ENCODE measurements at places on chromosomes 11 and 22.

GRCh38 chr11:17513853-17514252 is 30.4 kb downstream of the USH1C start:
- no peak for DNase-seq

DNA sequence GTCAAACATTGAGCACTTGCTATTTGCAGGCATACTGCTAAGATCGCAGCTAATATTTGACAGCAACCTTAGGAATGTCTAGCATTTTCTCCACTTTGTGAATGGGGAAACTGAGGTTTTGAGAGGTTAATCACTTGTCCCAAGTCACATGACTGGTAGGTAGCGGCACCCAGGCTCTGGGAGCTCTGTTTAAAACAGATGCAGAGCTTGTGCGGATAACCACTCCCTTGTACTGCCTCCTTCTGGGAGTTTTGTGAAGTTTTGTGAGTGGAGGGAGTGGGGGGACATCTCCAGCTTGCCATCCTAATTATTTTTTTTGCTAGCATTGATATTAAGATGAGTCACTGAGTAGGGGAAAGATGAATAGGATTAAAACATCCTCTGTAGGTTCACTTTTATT is 134.7 kb downstream of the GRIK4 start:
- no peak for DNase-seq

DNA sequence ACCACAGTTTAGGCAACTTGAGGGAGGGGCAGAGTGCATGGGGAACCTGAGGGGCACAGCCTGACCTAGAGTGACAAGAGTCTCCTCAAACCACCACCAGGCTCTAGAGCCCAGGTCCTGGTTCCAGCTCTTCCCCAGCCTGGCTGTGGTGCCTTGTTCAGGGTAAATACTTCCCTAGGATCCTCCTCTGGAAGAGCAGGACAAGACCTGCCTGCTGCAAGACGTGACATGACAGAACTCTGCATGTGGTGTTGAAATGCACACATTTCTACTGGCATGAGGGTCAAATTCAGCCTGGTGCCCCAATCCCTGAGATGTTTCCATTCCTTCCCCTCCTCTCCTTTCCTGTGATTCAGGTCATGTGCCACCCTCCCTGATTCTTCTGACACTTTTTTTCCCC is 3.3 kb downstream of the SEC14L2 start:
- DNase-seq, result no peak

- DNase-seq, result no peak
Observed at GRCh38 chr11:94835594-94835927, 67.4 kb downstream of the AMOTL1 start.

GRCh38 chr22:21022955-21023614 is 8.1 kb downstream of the P2RX6 start:
- no peak for DNase-seq

GRCh38 chr11:61429346-61429690 is 457 bp downstream of the CPSF7 start:
- no peak for DNase-seq

GRCh38 chr11:127199306-127199801 is 198.8 kb upstream of the KIRREL3 start:
- DNase-seq, result no peak

DNA sequence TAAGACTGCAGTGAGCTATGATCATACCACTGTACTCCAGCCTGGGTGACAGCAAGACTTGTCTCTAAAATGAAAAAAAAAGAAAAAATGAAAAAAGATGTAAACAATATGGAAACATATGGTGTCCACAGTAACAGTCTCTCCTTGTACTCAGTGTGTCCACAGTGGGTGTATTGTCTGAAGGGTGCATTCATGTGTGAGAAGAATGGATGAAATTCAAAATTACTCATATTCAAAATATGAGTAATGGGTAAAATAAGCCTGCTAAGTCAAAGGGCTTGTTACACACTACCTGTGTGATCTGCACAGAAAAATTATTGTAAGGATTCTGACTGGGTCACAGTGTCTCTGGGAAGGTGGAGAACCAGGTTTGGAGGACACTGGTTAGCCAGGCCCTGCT is 26.9 kb downstream of the PPFIA1 start:
- DNase-seq, result no peak

DNA sequence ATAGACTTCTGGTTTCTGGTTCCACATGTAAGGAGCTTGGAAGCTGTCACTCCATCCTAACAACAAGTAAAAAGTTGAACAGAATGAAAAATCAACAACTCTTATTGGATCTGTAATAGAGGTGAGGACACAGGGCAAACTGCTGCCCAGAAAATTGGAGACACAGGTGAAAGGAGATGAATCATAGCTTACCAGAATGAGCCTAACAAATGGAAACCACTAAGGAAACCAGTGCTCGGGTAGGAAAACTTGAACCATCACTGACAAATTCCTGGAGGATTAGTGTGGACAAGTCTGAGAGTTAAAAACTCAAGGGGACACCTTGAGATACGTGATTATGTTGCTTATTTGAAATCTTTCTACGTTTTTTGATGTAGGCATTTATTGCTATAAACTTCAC is 52.1 kb downstream of the GDPD4 start:
- no peak for DNase-seq

- DNase-seq, result peak; percentile 76
Observed at GRCh38 chr11:118374729-118375128, 15.3 kb downstream of the UBE4A start.

GRCh38 chr11:131615611-131616010 is 245.2 kb downstream of the NTM start:
- no peak for DNase-seq
